ENCODE measurements at places on chromosomes 5 and 9. TPM values are rescaled to one million over a fixed set of nuclear protein-coding genes. Genes with fewer than 3 reads are reported as not detected.

GMCL2 gene
- not detected for total RNA-seq

HAVCR1 gene
- not detected for total RNA-seq

SLC1A3 gene
- 0.42 TPM for total RNA-seq

SEMA6A gene
- not detected for total RNA-seq

TOR4A gene
- total RNA-seq = 4.8 TPM

RLN2 gene
- total RNA-seq = 2.8 TPM

PCDHGC4 gene
- total RNA-seq = not detected

SPATA31D4 gene
- total RNA-seq = not detected

GGTA1 gene
- not detected for total RNA-seq

IFNK gene
- not detected for total RNA-seq

CDX1 gene
- not detected for total RNA-seq

All from activated CD8-positive, alpha-beta memory T cell treated with anti-CD3 and anti-CD28 coated beads for 36 hours (primary cell).